Fibroblast of upper back skin (primary cell): ENCODE measurements at places on chromosomes 2 and 18.

DNA sequence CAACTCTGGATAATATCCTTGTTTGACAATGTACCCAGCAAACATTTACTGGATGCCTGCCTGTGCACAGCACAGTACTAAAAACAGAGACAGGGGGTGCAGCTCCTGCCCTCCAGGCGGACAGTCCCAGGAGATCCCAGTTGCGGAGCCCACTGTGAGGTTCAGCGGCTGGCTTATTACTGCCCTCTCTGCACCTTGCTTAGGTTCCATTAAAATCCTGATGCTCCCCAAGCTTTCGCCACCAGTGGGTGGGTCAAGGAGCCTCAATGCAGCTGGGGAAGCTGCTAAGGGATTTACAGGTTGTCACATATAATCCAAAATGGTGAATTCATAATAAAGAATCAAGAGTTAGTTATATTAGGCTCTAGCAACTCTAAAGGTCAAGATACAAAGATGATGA is 38.3 kb downstream of the CRACDL start:
- no peak for DNase-seq

DNA sequence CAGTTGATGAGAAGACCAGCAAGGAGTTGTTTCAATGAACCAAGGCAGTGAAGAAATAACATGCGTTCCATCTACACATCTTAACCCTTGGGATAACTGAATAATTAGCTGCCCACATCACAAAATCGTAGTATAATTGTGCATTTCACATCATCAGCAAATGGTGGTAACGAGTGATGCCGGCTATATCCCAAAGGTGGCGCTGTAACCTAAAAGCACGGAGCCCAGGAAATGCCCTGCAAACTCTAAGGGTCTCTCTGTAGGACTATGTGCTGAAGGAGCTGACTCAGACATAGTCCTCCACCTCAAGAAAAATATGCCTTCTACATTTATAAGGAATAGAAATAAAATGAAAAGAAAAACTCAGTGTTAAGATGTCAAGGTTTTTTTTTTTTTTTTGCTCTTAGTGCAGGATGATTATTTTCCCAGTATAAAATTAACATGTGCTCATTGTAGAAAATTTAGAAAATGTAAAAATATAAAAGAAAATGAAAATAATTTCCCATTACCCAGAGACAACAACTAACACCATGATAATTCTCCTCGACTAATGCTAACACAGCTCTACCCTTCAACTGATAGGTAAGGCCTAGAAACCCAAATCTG is 23.1 kb upstream of the DSG3 start:
- peak; percentile 27 for DNase-seq

GRCh38 chr2:123916531-123916930 is 108.6 kb upstream of the CNTNAP5 start:
- DNase-seq = no peak

GRCh38 chr18:27871726-27872125 is 305.2 kb downstream of the CDH2 start:
- no peak for DNase-seq

DNA sequence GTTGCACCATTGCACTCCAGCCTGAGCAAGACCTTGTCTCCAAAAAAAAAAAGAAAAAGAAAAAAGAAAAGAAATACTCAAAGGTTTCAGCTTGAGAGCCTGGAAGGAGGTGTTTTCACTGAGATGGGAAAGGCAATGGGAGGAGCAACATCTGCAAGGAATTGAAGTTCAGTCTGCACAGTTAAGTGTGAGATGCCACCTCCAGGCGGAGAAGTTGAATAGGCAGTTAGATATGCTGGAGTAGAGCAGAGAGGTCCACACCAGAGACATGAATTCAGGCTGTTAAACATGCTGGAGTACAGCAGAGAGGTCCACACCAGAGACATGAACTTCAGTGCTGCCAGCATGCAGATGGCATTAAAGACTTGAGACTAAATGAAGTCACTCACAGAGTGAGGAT is 41.4 kb upstream of the DTNB start:
- DNase-seq = no peak

DNA sequence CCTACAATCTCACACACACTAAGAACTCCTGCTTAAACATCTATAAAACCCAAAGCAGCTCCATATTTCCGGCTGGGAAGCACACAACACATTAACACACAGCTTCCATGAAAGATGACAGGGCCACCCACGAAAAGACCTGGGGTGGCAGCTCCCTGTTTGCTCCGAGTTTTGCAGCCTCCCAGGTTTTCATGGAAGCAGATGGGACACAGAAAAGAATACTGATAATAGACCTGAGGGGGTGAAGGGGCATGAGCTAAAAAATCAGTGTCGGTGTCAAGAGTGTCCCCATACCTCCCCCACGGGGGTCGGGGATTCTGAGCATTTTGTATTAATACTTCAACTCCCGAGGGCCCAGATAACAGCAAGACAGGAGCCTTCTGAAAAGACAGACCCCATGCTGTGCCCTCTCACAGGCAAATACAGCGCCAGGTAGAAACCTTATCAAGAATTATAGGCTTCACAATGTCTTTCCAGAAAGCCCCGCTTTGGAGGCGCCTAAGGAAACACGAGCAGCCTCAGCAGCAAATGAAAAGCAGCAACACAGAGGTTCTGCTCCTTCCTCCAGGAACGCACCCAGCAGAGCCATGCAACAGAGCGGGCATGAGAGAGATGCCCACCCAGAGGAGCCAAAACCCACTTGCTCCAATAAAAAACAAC is 50.5 kb downstream of the ZNF516 start:
- DNase-seq = no peak

GRCh38 chr2:99598441-99598840 is 108.6 kb upstream of the REV1 start:
- DNase-seq = no peak

DNA sequence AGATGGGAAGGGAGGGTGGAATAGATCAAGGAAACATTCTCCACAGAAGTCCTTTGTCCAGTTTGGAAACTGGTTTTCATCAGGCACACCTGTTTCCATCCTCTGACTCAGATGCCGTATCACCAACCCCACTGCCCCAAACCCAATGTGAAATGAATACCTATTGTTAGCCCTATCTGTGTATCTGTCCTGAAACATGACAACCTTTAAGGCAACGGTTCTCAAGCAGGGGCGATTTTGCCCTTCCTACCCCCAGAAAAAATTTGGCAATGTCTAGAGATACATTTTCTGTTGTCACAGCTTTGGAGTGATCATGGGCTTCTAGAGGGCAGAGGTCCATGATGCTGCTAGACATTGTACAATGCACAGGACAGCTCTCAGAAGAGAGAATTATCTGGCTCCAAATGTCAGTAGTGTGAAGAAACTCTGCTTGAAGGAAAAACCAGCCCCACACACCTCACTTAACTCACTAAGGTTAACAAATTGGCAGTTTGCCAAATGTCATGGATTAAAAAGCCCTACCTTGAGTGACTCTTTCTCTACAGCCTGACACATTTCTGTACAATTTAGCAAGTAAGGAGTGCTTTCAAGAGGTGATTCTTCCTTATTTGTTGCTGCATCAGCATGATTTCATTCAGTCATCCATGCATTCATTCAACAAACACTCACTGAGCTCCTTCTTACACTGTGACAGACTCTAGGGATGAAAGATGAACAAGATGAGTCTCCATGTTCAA is 3.4 kb downstream of the SCTR start:
- no peak for DNase-seq

DNA sequence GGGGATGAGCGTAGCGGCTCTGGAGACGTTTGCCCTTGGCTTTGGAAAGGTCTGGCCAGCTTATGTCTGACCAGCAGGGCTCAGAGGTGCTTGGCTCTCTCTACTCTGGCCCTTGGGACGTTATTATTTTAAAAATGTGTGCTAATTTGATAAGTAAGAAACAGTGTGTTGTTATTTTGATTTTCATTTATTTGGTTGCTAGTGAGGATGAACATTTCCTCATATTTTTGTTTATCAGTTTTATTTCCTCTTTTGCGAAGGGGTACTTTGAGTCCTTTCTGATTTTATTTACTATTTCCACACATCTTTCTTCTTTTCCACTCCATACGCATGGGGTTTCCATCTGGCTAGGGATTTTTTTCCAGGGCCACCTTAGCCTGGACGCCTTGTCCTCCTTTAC is 11.4 kb downstream of the CXCR4 start:
- no peak for DNase-seq

DNA sequence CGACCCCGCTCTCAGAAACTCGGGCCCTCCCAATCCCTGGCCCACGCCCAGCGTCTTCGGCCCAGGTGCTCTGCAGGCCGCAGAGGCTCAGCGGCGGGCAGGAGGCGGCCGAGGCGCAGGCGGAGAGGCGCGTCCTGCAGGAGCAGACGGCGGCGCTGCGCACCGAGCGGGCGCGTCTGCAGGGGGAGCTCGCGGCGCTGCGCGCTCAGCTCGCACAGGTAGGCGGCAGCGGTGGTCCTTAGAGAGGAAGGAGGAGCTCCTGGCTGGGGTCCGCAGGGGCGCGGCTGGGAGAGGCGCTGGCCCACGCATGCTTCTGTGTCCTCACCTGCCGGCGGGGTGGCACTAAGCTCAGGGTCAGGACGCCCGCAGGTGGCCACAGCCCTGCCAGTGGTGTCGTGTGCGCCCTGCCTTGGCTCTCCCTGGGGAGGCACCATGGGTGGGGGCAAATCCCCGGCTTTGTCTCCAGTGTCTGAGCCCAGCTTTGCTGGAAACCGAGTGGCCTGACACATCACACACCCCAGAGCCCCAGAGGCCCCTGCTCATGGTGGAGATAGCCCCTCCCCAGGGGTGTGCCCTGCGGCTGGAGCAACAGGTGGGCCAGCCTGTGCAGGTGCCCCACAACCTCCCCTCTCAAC is 14.9 kb upstream of the SNED1 start:
- DNase-seq = no peak
